T-helper 2 cell treated with Interferon-gamma antibody and Interleukin-4, amounts not matched to agents 100 ng/mL and 5 ng/mL, for 36 hours (primary cell): ENCODE measurements at places on chromosomes 6 and 20. TPM values are rescaled to one million over a fixed set of nuclear protein-coding genes. Genes with fewer than 3 reads are reported as not detected.

Gene BPI
- not detected in 2 replicates for total RNA-seq

Gene PTPN1
- total RNA-seq, result 73.0 and 73.9 TPM in 2 replicates

Gene TP53TG5
- 0.09 and 0.11 TPM in 2 replicates for total RNA-seq

Gene RRBP1
- total RNA-seq, result 83.0 and 83.8 TPM in 2 replicates

Gene SPINT4
- total RNA-seq, result not detected in 2 replicates

Gene PPT2
- 9.0 and 10.7 TPM in 2 replicates for total RNA-seq

Gene TREML1
- not detected in 2 replicates for total RNA-seq

Gene CCDC170
- not detected in 2 replicates for total RNA-seq
